CD4-positive, alpha-beta T cell treated with Interleukin-4 for 1 hour (primary cell): ENCODE measurements at places on chromosomes 3 and 15.
A peak's percentile ranks its signal among the peaks of the same experiment; 100 is the strongest.

GRCh38 chr3:178748874-178749273 is 212.6 kb downstream of the KCNMB2 start:
- DNase-seq, result no peak

DNA sequence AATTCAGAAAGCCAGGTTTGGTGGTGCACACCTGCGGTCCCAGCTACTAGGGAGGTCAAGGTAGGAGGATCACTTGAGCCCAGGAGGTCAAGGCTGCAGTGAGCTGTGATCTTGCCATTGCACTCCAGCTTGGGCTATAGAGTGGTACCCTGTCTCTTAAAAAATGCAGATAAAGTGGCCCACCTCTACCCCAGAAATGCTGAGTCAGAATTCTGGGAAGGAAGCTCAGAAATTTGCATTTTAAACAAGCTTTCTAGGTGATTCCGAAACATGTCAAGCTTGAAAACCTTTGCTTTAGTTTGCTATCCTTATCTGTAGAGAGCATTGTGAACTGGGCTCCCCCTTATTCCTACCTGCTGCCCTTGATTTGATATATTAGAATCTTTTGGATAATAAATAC is 7.7 kb downstream of the MED12L start:
- no peak for DNase-seq

GRCh38 chr3:111541911-111542483 is at the start of gene CD96:
Gene CD96, plus strand, starts transcription at chr3:111542197. Its CDS starts 52 bp downstream, at chr3:111542249.
- DNase-seq, result peak; percentile 90

GRCh38 chr15:32919749-32920414 is 202.1 kb downstream of the GREM1 start:
- no peak for DNase-seq

DNA sequence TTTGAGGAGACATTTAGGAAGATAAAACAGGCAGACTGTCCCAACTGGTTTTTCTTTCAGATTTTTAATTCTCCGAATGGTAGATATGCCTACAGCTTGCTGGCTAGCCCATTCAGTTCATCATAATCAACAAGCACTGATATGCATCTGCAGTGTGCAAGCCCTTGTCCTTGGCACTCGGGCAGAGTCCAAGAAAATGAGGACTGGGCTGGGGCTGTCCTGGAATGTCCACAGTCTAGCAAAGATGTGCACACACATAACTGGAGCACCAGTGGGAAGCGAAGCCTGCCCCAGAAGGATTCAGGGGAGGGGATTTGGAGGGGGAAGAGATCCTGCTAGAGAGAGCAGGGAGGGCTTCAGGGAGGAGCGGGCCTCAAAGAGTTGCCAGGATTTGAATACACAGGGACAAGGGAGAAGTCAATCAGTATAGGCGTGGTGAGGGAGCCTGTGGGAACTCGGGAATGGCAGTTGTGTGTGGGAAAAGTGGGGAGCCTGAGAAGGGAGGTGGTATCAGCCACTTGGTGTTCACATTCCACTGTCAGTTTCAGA is 8.7 kb downstream of the FAH start:
- DNase-seq, result no peak

GRCh38 chr3:42205800-42206514 is 60.0 kb downstream of the CCK start:
- no peak for DNase-seq

DNA sequence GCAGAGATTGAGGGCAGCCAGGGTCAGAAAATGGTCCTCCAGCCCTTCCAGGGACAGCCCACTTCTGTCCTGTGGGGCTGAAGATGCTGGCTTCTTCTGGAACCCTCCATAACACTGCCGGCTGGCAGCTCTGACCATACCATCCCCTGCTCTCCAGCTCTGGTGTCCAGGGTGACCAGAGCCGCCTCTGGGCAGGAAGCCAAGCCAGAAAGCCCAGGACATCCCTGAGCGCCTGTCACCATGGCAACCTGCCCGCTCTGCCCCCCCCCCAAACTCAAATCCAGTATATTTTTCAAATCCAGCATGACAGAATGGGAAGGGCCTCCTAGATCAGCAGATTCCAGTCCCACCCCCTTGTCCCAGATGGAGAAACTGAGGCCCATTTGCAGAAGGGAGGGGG is 420 bp upstream of the TMIE start:
- no peak for DNase-seq

DNA sequence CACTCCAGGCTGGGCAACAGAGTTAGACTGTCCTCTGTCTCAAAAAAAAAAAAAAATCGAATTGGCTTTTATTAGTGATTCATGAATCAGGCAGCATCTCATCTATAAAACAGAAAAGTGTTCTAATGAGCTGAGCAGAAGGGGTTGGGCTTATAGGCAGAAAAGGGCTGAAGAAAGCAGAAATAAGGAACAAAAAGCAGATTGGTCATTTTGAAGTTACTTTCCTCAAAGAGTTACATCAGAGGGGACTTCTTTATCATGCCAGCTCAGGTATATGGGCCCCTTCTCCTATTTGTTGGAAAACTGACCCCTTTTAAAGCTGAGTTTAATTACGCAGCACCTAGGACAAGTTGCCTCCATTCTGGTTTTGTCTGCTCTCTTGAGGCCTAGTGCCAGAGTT is 722 bp upstream of the POGLUT1 start:
- DNase-seq, result no peak

GRCh38 chr3:197737319-197737649 is 580 bp upstream of the RUBCN start:
- no peak for DNase-seq

GRCh38 chr15:65376767-65377104 is 1.1 kb downstream of the IGDCC3 start:
- DNase-seq, result no peak

DNA sequence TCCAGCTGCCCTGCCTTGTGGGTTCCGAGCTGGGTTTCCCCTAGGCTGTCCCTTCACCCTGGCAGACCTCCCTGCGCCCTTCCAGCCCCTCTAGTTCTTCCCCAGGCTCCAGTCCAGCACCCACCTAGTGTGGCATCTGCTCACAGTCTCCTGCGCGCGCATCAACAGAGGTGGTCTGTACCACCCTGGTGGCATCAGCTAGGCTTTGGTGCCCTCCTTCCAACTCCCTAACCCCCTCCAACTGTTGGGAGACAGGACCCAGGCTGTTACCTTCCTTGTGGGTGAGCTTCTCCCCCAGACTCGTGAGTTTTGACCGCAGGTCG is 8.0 kb downstream of the CALML4 start:
- no peak for DNase-seq

DNA sequence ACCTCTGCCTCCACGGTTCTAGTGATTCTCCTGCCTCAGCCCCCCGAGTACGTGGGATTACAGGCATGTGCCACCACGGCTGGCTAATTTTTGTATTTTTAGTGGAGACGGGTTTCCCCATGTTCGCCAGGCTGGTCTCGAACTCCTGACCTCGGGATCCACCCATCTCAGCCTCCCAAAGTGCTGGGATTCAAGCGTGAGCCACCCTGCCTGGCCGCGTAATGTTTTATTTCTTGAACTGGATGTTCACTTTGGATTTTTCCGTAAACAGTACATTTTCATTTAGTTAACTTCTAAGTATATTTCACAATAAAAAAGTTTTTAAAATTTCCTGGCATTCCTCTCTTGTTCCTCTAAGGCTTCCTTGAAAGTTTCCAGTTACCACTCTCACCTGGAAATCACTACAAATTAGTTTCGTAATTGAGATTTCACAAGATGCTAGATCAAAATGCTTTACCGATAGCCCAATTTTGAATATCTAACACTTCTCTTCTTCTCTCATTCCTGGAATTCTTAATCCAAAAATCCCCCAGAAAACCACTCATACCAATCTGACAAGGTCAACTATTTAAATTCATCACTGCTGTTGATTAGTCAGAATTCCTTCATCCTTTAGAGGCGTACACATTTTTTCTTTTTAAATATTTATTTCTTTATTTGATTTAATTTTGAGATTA is 44.7 kb upstream of the INO80 start:
- no peak for DNase-seq

GRCh38 chr3:187085933-187086332 is 53.4 kb downstream of the RPL39L start:
- DNase-seq, result no peak

DNA sequence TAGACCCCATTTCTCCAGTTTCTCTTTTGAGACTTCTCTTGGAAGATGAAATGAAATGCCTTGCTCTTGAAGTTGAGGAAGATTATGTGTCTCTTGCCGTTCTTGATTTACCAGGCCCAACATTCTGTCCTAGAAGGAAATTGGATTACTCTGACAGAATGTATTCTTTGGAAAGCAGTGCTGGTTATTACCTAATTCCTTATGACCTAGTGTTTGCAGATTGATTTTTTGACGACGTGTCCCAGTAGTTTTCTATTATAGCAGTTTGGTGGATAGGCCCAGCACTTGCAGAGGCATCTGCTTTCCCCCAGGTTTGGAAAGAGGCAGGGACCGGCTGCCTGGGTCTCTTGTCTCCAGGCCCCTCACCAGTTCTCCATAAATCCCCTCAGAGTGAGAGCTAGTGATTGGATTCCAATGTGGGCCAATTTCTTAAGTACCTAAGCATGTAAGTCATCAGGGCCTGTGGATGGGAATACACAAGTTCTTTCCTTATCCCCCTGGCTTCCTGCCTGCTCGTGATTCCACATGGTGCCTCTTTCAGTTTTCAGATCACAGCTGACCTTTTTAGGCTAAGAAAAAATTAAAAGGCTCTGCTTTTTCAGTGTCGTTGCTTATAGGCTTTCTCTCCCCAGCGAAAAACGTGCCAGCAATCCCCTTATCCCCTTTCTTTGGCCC is 50.2 kb downstream of the EPHB3 start:
- no peak for DNase-seq

DNA sequence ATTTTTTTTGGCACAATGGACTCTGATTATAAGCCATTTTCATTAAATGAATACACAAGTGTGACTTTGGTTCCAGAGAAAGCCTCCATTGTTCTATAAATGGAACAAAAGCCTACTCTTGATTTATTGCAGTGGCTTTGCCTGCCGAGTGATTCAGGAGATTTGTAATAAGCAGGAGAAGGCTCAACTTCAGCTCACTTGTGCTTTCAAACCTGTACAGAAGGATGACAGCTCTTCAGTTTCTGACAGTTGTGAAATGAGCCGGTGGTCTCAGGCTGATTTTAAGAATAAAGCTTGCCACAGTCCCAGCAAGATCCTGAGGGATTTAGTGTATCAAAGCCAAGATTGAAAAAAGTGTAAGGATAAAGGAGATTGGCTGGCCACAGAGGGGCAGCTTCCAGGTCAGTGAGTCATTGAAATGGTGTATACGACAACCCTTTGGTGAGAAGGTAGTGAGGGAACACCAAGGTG is 438.8 kb upstream of the TGFBR2 start:
- no peak for DNase-seq

DNA sequence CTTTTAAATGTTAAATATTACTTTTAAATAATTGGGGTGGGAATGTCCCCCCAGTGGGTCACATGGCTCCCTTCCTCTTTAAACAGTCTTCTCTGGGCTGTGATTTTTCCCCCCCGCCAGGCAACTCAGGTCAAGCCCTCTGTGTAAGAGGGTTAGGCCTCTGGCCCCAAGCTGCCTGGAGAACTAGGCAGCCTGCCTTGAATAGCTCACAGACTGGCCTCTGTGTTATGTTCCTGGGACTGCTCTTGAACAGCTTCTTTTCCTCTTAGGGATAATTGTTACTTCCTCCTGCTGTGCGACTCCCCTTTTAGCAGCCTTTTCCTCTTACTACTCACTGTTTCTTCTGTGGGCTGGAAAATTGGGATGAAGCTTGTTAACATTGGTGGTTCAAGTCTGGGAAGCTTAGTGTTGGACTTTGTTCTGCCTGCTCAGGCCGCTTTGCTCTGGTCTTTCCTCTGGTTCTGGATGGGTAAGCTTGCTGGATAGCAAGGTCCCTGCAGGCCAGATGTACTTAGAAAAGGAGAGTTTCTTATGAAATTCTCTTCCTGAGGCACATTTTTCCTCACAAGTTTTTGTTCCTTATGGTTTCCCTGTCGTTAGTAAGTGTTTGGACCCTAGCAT is 2.2 kb downstream of the TEX264 start:
- no peak for DNase-seq

- DNase-seq, result no peak
Observed at GRCh38 chr15:101528108-101528916, 38.8 kb upstream of the PCSK6 start.

GRCh38 chr3:157104928-157105652 is 54.9 kb downstream of the CCNL1 start:
- peak; percentile 36 for DNase-seq

GRCh38 chr15:41825572-41826535 is 2.0 kb upstream of the JMJD7 start:
- DNase-seq, result no peak

GRCh38 chr15:42490291-42490670 is 660 bp downstream of the ZNF106 start:
- DNase-seq, result peak; percentile 22

- no peak for DNase-seq
Observed at GRCh38 chr15:74540161-74540760, 759 bp upstream of the ARID3B start.

DNA sequence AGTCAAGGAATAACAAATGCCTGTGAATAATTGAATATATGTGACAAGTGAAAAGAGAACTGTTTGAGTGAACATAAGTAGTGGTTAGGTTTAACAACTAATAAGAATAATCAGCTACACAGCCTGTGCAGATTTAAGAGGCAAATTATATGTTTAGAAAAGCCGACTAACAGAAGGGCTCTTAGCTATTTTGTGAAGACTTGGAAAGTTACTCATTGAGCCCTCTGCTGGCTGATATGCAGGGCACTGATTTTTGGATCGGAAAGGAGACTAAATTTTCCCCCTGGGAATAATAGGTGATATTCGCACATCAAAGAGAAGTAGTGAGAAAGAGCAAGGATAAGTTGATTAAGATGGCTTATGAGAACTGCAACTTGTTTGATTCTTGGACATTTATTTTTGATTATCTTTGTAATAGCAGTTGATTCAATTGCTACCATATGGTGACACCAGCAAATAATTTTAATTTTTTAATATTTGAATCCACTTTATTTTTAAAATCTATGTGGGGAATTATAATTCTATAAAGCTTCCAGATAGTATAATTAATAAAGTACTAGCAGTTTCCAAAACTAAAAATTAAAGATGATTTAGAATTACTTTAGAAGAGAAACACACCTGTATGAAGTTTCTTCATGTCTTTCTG is 156.2 kb downstream of the NLGN1 start:
- DNase-seq, result no peak

- DNase-seq, result no peak
Observed at GRCh38 chr15:91887321-91887720, 33.8 kb downstream of the SLCO3A1 start.

GRCh38 chr3:46873521-46873920 is 4.0 kb upstream of the PTH1R start:
- DNase-seq, result no peak
